NCI-H1694 treated with DMSO at 0.1 percent for 48 hours (cell line): ENCODE measurements at places on chromosomes 5 and 9.
A peak's percentile ranks its signal among the peaks of the same experiment; 100 is the strongest.

DNA sequence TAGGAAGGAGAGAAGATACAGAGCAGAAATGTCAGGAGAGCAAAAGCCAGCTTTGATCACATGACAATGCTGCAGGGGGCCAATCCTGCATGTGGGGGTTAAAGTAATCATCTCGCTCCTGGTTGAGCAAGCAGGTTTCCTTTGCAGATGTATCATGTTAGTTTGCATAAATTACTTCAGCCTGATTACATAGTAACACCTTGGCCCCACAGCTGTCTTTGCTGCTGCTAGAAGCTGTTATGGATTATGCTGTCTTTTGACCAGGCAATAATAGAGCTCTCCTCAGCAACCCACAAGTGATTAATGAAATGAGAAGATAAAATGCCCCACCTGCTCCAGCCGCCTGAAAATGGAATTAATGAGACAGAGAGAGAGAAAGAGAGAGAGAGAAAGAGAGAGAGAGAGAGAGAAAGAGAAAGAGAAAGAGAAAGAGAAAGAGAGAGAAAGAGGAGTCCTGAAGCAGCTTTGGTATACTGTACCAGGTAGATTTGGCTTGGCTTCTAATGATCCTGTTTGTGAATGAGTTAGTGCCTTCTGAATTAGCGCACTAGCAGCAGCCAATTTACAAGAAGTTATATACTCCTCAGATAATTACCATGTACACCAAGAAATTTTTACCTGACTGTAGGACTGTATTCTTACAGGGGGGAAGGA, 174.3 kb upstream of the RORB start:
- no peak for DNase-seq

GRCh38 chr9:130199605-130200004, 27.4 kb downstream of the NCS1 start:
- no peak for DNase-seq

GRCh38 chr9:91760906-91761305, 189.1 kb downstream of the ROR2 start:
- DNase-seq = no peak

DNA sequence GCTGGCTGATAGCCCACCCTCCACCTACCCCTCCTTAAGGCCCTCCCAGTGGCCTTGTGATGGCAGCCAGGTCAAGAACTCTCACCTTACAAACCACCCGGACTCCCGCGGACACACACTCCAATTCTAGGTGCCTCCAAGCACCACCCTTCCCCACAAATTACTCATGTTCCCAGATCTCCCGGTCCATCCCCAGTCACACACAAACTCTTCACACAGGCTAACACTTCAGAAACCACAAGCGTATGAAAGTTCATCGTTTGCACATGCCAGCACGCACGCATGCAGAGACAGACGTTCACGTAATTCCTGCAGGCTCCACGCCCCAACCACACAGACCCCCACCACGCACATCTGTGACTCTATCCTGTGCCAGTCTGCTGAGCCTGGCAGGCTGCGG, 18.0 kb downstream of the NR5A1 start:
- no peak for DNase-seq

DNA sequence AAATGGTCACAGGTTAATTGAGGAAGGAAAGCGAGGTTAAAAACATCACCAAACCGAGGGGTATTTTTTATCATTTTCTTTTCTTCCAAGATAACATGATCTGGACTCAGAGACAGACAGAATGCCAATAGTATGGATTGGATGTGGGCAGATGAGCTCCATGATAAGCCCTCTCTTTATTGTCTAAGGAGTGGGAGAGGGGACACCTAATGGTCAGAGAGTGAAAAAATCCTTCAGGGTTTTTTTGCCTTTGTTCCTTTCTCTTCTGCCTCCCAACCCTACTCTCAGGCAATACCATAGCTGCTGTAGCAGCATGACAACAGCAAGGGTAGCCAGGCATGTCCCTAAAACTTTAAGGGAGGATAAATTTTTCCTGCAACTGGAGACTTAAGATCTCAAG, 94.7 kb downstream of the DIRAS2 start:
- no peak for DNase-seq

GRCh38 chr9:135536216-135536615, 9.7 kb upstream of the OBP2A start:
- DNase-seq = no peak

DNA sequence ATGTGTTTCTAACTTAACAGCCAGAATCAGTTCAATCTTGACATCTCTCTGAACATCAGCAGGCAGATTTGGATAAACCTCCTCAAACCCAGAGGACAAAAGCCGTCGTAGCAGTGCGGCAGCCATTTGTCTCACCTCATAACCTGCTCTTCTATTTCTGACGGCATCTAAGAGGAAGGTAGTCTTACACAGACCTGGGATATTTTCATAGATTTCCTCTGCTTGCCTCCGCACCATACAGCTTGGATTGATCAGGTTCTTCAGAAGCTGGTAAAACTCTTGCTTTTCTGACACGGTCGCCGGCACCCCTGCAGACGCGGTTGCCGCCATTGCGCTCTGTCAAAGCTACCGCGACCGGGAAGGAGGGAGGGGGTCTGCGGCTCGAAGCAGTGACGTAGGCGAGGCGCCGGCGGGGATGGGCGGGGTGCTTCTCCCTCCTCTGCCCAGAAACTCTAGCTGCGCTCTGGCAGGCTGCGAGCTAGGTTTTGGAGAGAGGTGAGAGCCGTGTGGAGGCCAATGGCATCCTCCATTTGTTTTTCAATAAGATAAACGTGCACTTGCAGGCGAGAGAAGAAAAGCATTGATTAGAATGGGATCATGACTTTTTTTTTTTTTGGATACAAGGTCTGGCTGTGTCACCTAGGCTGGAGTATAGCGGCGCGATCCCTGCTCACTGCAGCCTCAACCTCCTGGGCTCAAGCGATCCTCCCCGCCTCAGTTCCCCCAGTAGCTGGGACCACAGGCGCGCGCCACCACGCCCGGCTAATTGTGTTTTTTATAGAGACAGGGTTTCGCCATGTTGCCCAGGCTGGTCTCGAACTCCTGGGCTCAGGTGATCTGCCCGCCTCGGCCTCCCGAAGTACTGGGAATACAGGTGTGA, at the start of gene RANBP6:
Gene RANBP6, minus strand, starts transcription at position 347 of the 880 bp plus-strand sequence. Its CDS starts 17 bp downstream, at position 330.
- DNase-seq = peak; percentile 83

DNA sequence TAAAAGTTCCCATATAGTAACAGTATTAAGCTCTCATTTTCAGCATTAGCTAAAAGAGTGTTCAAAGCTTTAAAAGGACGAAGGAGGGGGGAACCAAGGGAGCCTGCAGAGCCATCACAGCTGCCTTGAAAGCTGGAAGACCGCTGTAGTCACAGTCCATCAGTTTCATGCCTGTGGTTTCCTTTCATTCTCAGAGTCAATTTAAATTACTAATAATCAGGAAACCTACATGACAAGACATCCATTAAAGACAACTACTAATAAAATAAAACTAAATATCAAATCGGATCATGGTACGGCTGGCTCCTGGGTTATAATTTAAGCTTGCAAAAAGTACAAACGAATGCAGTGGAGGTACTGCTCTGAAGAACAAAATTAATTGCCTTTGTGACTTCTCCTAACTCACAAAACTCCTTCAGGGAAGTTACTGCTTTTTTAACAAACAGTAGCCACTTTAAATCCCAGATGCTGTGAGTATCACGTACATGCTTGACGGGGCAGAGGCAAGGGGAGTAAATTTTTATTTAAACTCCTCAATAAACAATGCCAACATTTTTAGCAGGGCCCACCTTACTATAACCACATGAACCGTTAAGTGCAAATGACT, 213.5 kb downstream of the DENND1A start:
- DNase-seq = no peak

- no peak for DNase-seq
Observed at GRCh38 chr9:92500725-92501124, 18.4 kb upstream of the ASPN start.

DNA sequence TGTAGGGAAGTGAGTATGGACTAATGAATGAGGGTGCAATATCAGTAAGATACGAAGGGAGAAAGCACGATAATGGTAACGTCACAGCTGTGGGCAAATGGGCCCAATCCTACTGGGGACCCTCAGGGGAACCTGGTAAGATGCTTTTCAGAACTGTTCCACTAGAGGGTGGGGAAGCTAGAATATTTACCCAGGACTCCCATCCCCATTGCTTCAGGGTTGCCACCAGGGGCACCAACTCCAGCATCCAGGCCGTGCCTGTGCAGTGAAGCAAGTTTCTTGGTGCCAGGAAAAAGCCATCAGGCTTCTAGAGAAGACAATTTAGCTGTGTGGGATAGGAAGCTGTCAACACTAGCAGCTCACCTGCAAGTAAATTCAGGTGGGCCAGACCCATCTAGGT, 409.3 kb downstream of the AGTPBP1 start:
- no peak for DNase-seq

DNA sequence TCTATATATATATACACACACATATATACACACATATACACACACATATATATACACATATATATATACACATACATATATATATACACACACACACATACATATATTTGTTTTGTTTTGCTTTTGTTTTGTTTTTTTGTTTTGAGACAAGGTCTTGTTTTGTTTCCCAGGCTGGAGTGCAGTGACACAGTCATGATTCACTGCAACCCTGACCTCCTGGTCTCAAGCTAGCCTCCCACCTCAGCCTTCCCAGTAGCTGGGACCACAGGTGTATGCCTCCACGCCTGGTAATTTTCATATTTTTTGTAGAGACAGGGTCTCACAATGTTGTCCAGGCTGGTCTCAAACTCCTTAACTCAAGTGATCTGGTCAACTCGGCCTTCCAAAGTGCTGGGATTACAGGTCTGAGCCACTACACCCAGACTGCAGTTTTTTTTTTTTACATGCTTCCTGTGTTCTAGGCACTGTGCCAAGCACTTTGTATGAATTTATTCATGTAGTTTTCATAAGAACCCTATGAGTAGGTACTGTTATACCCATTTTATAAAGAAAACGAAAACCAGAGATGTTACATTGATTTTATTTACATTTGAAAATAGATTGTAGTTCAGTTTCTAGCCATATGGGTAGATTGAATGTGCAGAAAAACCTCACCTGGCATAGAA, 120.7 kb downstream of the PBX3 start:
- no peak for DNase-seq

DNA sequence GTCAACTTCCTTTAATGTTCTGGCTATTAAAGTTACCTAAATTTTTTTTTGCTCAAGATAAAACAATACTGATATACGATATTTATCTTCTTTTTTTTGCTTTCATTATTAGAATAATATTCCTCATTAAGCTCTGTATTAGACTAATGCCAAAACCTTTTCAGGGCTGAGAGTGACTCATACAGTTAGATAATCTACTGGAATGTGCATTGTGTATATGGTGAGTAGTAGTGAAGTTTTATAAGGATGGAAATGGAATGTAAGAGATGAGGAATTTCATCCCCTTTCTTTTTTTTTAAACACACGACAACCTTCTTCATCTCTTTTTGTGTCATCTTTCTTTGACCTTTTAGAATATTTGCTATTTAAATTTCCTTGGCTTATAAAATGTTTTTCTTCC, 268.6 kb downstream of the ISL1 start:
- no peak for DNase-seq

DNA sequence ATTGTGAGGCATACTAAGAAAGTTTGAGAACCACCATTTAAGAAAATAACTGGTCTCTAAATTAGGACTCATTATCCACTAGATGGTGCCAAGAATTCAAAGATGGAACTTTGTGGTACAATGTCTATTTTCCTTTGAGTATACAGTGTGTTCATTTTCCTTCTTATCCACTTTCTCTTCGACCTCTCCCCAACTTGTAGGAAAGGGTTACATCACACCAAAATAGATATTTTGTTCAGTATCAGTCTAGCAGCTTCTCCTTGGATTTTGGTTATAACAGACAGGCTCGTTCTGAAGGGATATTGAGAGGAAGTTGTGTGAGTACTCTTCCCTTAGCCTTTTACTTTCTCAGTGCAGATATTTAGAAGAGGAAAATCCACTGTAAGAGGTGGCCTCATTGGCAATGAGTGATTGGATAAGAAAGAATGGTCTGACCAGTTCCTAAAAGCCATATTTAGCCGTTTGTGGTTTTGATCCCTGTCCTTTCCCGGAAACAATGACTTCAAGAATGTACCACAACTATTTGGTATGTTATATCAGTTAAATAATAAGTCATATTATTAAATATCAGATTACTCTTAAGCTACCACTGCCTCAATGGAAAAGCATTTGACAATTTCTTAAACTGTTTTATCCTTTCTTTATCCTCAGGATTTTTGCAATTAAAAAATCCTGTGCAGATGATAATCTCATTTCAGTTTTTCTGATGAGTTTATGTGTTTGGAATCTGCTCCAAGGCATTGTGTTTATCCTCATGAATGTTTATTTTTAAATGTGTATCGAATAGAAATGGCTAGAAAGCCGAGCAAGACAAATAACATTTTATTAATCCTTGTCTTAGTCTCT, 69.0 kb upstream of the GRAMD2B start:
- peak; percentile 44 for DNase-seq

GRCh38 chr5:18534119-18534518, 899.9 kb downstream of the TAF11L14 start:
- no peak for DNase-seq

GRCh38 chr5:107873877-107874276, 203.1 kb upstream of the EFNA5 start:
- no peak for DNase-seq

DNA sequence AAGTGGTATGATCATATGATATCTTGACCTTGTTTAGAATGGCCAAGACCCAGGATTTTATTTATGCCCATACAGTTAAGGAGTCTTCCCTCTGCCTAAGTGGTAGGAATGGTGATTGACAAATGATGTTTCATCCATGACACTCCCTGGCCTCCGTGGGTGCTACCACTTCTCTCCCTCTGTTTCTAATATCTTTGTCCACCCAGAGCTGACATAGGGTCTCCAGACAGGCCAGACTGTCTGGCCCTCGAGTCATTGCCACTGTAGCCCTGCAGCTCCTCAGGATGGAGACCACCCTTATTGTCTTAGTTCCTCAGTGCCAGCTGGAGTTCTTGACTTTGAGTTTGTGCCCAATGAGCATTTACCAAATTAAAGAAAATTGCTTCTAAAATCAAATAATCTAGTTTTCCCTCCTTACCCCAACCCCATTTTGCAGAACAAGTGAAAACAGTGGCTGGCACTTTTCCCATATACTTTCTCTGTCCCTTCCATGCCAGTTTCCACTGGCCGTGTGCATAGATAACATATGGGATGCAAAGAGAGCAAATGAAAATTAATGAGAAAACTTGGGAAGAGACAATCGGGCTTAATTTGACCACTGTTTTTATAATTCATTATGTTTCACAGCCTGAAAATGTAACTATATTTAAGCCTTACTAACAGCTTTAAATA, 235.7 kb downstream of the NSG2 start:
- no peak for DNase-seq

GRCh38 chr9:111108946-111109345, 70.7 kb upstream of the LPAR1 start:
- no peak for DNase-seq
